ENCODE measurements at places on chromosomes 5 and 9.

GRCh38 chr9:104915049-104915448 lies 12.9 kb downstream of the ABCA1 start:
- DNase-seq, result no peak

DNA sequence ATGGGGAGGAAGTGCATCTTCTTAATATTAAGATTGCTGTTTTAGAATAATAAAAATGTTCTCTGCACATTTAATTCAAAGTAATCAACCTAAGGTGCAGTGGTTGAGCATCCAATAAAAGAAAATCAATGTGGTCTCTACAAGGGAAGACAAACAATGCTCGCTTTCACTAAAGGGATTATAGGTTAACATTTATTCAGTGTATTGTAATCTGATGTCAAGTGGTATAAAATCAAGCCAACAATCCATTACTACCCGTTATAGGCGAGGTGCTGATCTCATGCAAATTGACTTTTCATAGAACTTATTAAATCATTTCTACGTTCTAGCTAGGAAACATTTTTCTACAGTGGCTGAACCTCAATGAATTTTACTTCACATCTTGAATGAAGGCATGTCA lies 773.9 kb downstream of the NR2F1-AS1 start:
- no peak for DNase-seq

DNA sequence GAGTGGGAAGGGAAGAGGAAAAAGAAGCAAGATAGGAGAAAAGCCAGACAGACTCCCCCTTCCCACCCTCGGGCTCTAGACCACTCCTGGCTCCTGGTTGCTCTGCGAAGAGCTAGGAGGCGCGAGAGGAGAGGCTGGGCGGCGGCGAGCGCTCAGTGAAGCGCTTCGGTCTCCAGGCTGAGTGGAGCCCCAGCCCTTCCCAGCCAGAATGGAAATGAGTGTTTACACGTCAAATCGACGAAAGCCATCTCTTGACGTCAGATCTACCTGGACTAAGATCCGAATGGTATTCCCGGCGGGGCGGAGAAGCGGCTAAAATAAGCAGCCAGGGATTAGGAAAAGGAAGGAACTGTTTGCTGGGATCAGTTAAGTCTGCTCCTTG lies at the start of gene PCSK1:
PCSK1 (minus strand) TSS at position 183 of the 382 bp plus-strand sequence. CDS start 206 bp downstream, outside the sequence.
- DNase-seq, result no peak

GRCh38 chr5:73950441-73950873 lies 324.5 kb downstream of the ARHGEF28 start:
- no peak for DNase-seq

GRCh38 chr5:77638763-77639671 lies 504 bp upstream of the OTP start:
- DNase-seq, result no peak

GRCh38 chr9:91116711-91117110 lies 245.0 kb downstream of the AUH start:
- no peak for DNase-seq
